ENCODE measurements at places on chromosomes 5 and 9.

DNA sequence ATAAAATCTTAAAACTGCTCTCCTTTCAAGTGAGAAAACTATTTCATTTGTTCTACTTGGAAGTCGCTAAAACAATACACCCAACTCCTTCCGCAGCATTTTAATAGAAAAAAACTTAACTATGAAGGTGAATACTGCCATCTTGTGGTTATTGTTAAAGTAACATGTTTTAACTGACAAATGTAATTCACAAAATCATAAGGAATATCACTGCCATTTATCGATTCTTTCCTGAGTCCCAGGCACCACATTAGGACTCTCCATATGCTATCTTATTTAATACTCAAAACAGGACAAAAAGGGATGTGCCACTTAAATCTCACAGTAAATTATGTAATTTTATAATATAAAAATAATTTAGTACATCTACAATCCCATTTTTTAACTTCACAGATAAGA, 130.5 kb upstream of the ITGA1 start:
- DNase-seq = peak; percentile 61

DNA sequence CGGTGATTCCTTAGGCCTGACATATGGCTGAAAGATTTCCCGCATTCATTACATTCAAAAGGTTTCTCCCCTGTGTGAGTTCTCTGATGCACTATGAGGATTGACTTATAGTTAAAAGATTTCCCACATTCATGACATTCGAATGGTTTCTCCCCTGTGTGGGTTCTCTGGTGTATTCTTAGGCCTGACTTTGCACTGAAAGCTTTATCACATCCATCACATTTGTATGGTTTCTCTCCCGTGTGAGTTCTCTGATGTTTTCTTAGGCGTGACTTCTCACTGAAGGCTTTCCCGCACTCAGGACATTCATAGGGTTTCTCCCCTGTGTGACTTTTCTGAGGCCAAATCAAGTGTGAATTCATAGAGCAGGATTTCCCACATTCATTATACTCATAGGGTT, 35.8 kb downstream of the ZNF782 start:
- DNase-seq = no peak

- no peak for DNase-seq
Measured at GRCh38 chr5:1420211-1421195, 24.7 kb downstream of the SLC6A3 start.

DNA sequence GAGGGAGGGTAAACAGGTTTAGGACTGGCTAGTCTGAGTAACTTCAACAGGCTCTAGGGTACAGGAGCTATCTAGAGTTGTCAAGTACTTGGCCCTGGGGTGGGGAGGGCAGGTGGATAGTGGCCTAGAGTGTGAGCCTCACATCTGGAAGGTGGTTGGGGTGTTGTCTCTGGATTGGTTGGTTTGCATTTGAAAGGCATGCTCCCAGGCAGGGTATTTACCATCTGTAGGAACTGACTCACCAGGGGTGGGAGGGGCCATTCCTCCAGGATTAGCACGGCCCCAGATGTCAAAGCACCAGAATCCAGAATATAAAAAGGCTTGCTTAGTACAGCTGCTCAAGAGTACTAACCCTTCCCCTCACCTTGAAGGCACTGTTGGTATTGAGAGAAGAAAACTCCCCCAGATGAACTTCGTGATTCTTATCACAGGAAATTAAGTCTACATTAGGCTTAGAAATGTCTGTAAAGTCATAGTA, 193.3 kb downstream of the NTRK2 start:
- DNase-seq = peak; percentile 37

DNA sequence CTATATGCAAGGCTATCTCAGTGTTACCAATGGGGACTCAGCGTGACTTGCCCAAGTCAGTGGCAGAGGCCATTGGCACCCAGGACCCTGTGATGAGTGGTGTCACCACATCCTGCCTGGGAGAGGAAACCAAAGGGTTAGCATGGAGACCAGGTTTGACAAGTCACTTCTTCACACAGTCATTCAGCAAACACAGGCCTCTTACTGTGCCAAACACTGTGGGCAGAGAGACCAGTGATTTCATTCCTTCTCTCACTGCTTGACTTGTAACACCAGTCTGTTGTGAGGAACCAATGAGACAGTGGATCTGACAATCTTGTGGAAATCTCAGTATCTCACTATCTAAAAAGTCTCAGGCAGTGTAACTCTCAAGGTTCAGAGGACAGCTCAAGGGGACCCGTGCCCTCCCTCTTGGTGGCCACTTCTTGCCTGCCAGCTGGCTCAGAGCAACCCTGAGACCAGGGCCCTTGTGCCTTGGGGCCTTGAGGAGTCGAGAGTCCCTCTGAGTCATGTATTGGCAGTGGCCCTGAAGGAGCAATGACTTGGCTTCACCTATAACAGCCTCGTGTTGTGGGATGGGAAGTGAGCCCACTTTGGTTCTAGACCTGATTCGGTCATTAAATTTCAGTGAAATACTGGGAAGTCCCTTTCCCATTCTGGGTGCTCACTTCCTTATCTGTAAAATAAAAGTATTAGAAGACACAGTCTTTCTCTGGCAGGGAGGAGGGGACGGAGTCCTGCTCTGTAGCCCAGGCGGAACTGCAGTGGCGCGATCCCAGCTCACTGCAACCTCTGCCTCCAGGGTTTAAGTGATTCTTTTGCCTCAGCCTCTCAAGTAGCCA, 1.6 kb downstream of the FABP6 start:
- no peak for DNase-seq

GRCh38 chr9:86659413-86660046, 287.8 kb downstream of the GAS1 start:
- no peak for DNase-seq

DNA sequence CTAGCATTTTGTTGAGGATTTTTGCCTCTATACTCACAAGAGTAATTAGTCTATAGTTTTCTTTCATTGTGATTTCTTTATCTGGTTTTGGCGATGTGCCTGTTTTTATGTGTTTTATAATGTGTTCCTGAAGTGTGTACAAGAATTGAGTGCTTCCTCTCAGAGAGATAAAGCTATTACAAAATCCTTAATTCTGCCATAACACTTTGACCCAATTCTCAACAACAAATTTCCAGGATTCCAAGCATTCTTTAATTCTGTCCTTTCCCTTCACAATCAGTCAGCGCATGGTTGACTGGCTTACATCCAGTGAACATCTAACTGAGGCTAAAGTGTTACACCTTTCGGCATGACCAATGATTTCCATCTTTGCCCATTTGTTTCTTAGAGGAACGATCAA, 282.9 kb upstream of the MVB12B start:
- DNase-seq = no peak

GRCh38 chr5:42715785-42716184, 40.8 kb upstream of the CCDC152 start:
- DNase-seq = no peak

DNA sequence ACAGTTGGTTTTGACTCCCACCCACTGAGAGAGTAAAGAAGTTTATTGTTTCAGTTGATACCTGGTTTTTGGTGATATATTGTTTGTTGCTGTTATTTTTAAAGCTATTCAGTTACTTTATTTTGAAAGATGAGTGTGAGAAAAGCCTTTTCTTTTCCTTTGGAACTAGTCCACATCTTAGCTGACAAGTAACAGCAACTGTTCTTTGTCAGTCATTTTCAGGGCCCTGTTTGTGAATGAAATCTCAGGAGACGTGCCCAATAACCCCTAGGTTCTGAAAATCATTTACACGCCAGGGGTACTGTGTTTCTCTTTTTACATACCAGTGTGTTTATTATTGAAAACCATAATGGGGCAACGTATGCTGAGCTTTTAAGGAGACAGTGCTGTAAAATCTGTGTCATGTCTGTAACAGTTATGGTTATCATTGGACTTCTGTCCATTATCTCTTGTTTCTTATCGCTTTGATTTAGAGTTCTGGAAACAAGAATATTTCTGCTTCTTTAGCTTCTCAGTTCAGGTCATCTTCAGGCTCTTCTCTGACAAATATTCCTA, 75.0 kb downstream of the LIX1 start:
- DNase-seq = no peak

GRCh38 chr9:26995810-26996209, 9.7 kb downstream of the LRRC19 start:
- no peak for DNase-seq

All from lung microvascular endothelial cell (primary cell).